ENCODE measurements at places on chromosomes 6 and 20.
A peak's percentile ranks its signal among the peaks of the same experiment; 100 is the strongest.

- no peak for DNase-seq
Observed at GRCh38 chr6:120935016-120935415, 399.3 kb downstream of the TBC1D32 start.

GRCh38 chr6:17116117-17116440 lies 14.2 kb downstream of the STMND1 start:
- no peak for DNase-seq

- DNase-seq = no peak
Observed at GRCh38 chr6:85561750-85562357, 31.8 kb downstream of the SNX14 start.

DNA sequence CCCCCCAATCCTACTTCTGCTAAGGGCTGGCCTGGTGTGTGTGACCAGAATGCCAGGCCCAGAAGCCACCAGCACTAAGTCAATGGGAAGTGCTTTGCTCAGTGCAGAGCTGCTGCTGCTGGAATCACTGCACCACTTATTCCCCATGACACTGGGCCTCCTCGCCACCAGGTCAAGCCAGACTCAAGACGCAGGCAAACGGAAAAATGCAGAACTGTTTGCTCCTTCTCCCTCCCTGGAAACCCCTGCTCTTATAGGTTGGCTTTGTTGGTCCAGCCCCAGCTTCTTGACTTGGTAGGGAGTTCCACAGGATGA lies 121.9 kb downstream of the PHACTR3 start:
- no peak for DNase-seq

DNA sequence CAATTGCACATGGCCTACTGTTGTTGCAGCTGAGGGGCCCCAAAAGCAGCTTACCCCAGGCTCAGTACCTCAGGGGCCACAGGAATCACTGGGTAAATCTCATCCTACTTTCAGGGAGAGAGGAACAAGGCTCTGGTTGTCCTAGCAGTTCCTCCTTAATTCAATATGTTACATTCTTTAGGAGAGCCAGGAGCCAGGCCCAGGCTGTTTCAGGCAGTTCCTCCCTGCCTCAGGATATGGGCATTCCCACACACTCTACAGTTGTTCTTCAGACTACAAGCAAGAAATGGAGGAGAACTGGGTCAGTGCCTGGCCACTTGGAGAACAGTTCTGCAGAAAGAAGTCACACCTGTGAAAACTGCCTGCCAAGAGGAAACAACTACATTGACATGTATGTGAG lies 9.6 kb upstream of the BTN3A2 start:
- no peak for DNase-seq

DNA sequence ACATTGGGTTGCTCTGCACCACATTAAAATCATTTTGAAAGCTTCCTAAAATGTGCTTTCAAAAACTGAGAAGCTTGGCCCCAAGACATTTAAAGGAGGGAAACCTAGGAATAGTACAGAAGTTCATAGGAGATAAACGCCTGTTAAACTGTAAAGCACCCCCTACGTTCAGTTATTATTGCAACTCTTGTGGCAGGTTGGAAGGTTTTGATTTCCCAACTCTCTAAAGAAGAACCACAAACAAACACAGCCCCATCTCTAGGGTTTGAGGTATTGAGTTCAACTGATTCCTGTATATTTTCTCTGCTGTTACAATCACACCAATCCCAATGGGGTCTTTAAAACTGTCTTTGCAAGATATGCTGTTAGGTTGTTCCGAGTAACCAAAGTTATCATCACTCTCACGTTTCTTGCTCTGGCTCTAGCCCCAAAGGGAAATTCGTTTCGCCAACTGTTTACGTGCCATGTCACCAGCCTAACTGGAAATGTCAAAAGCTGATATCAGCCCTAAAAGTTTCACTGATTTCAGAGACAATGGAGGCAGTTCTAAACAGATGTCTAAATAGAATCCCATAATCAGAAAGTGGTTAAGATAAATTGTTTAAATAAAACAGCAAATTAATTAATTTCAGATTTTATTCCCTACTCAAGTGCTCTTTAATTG lies 12.1 kb downstream of the TFAP2A start:
- DNase-seq = no peak

DNA sequence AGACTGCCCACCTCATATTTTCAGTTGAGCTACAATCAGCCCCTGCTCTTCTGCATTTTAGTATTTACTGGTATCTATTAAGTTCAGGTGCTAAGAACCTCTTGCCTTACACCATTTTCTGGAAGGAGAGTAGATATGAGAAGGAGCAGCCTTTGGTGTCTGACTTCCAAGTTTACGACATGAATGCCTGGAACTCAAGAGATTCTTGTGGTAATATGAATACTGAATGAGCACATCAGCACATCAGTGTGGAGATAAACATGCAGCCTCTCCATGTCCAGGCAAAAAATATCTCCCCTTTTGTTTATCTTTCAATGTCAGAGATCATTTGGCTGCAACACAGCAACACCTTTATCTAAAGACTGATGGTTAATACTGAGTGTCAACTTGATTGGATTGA lies 65.8 kb upstream of the THEMIS start:
- DNase-seq = no peak

GRCh38 chr20:33883164-33883563 lies 72.0 kb downstream of the CHMP4B start:
- DNase-seq = no peak

- no peak for DNase-seq
Observed at GRCh38 chr20:62621251-62622110, 20.8 kb upstream of the SLCO4A1 start.

GRCh38 chr6:158653577-158654354 lies 3.9 kb downstream of the SYTL3 start:
- peak; percentile 70 for DNase-seq

All from activated CD8-positive, alpha-beta memory T cell treated with anti-CD3 and anti-CD28 coated beads for 1 hour (primary cell).